ENCODE measurements at places on chromosomes 2 and 18.

DNA sequence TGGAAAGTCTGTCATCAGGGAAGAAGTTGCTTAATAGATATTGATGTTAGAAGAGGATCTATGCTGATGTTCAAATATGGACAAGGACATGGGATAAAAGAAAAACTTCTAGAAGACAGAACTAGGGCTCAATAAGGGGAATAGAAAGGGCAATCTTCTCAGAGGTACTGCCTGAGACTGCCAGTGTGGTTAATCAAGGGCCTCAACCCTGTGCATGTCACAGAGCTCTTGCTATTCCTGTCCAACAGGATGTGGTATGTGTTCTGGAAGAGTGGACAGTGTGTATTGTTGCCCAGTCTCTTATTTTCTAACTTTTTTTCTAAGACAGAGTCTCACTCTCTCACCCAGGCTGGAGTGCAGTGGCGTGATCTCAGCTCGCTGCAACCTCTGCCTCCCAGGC is 27.8 kb upstream of the RNF125 start:
- no peak for DNase-seq

- no peak for DNase-seq
Measured at GRCh38 chr18:70037431-70038061, 89.9 kb upstream of the CD226 start.

DNA sequence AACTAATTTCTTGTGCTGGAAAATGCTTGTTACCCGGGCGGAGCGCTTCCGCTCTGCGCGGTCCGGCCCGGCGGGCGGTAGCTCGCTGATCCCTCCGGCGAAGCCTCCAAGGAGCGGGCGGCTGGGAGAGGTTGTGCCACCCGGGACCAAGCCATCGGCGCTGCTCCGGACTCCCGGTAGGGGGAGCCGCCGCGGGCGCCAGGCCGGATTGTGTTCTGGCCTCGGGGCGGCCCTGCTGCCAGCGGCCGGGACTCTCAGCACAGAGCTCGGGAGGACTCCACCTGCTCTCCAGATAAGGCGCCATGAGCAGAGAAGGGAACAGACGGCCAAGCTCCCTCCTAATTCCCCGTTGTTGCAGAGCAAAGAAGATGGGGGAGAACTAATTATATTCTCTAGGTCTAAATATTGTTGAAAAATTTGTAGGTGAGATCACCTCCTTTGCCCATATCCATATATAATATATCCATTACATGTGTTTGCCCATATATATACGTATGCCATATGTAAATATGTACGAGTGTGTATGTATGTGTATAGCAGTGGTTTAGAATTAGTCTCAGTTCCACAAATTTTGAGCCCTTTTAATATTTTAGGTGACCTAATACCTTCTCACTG is 13.8 kb upstream of the SATB2 start:
- no peak for DNase-seq

- DNase-seq, result no peak
Measured at GRCh38 chr2:144099780-144100377, 420.0 kb downstream of the ZEB2 start.

- no peak for DNase-seq
Measured at GRCh38 chr2:40242315-40242714, 209.6 kb downstream of the SLC8A1 start.

GRCh38 chr18:48715711-48716361 is 177.0 kb downstream of the CTIF start:
- DNase-seq, result no peak

DNA sequence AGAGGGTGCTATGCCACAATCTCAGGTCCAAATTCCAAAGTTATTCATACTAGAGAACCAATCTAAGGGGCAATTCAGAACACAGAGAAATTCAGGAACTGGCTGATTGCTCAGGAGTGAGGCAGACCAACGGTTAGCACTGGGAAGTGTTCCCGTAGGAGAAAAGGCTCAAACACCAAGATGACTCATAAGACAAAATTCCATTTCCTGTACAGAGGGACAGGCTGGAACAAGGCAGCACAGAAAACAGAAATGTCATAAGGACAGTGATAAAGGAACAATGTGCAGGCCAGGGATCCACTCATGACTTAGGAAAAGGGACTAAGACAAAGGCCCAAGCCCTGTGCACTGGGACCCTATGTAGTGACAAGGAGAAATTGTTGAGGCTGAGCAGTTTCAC is 54.2 kb downstream of the PDE1A start:
- no peak for DNase-seq

DNA sequence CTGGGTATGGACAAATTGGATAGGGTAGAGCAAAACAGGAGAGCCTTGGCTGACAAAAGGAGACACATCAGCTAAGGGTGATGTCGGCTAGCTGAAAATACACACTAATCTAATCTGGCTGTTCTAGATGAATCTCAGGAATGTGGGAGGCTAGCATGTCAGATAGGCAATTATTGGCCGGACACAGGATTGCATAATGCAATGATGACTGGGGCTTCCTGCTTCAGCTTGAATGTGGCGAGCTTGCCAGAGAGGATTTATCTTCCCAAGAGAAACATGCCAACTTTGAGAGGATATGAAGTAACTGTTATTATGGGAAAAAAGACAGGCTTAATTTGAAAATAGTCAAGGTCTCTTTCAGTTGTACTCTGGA is 102.4 kb downstream of the TRIB2 start:
- no peak for DNase-seq

DNA sequence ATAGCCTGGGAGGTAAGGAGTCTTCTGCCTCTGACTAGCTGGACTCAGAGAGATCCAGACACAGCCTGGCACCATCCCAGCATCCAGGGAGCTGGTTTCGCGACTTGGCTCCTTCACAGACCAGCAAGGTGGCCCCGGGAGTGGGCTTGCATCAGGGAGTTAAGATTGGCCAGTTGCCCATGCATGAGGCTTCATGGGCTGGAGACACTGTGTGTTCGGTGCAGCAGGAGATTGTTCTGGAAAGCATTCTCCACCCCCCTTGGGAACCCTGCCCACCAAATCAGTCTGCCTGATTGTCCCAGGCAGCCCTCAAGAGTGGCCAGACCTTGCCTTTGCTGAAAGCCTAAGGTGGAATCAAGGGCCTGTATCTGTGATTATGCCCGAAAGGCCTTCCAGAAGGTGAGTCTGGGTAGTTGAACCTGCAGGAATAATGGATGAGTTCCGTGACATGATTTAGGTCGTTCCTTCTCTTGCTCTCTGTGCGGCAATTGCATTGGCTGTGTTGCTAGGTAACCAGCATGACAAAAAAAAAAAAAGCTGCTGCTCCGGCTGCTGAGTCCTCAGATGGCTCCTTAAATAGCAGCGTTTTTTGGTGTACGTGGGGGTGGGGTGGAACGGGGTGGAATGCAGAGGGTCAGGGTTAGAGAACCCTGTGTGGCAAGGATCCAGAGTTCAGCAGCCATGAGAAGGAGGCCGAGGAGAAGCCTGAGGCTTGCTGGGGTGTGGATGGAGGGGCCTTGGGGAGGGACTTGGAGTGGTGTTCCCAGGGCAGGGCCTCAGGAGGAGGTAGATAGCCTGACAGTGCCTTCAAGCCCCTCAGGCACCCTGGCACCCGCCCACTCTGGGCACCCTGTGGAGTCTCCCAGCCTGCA is 93.0 kb upstream of the MCFD2 start:
- no peak for DNase-seq

DNA sequence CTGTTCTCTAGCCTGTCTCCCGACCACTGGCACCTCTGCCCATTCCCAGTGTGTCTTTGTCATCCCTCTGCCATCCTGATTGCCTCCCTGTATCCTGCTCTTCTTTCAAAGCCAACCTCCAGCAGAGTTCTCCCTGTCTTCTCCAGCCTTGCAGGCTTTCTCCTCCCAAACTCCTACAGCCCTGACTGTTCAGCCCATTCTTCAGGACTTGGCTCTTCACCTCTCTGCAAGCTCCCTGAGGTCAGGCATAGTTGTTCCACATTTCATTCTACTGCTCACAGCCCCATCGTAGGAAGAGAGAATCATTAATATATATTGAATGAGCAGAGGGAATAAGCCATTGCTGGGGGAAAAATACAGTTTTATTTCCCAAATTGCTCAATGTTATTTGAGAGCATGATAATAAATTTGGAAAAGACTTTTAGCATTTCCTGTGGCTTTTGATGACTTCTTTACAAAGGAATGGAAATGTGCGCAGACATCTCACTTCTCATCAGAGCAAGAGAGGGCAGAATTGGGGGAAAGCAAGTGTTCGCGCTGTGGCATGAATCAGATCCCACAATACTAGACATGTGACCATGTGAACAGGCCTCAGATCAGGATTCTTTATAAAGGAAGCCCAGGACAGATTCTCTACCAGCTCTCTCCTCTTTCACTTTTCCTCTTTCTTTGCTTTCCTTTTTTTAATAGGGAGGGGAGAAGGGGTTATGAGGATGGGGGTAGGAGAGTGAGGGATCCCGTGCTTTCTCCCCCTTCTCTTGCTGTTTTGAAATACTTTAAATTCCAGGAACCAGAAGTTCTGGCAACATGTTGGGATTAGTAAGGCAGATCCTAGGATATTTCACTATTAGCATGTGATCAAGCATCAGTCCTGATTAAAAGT is 37.4 kb downstream of the EPAS1 start:
- DNase-seq, result no peak

- no peak for DNase-seq
Measured at GRCh38 chr18:54381640-54382039, 23.9 kb downstream of the C18orf54 start.

- no peak for DNase-seq
Measured at GRCh38 chr18:1308686-1309085, 404.0 kb downstream of the ADCYAP1 start.

DNA sequence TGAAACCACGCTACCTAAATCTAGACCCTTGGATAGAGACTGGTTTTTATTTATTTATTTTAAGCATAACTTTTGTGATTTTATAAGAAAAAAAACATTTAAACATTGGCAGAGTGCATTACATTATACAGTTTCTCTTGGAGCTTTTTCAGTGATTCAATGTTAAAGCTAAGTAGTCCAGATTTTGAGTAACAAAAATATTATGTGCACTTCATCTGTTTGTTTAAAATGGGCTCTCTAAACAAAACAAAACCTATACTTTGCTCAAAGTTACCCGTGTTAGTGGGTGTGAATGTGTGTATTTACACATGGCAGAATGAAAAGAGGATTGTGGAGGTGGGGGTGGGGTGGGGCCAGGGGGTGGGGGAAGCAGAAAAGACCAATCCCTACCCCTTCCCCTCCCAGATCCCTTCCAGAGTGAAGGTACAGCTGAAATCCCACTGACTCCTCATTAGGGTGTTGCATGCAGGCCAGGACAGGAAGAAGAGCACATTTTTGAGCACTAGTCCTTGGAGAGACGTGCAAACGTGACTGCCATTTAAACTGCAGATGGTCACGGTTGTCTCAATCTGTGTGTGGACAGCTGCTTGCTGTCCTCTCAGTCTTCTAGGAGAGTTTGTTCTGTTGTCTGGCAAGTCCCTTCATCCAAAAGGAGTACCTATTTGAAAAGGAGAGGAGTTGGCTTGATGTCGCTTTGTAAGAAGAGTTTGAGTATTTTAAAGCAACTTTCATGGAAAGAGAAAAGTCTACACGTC is 303.0 kb downstream of the ICOS start:
- no peak for DNase-seq

DNA sequence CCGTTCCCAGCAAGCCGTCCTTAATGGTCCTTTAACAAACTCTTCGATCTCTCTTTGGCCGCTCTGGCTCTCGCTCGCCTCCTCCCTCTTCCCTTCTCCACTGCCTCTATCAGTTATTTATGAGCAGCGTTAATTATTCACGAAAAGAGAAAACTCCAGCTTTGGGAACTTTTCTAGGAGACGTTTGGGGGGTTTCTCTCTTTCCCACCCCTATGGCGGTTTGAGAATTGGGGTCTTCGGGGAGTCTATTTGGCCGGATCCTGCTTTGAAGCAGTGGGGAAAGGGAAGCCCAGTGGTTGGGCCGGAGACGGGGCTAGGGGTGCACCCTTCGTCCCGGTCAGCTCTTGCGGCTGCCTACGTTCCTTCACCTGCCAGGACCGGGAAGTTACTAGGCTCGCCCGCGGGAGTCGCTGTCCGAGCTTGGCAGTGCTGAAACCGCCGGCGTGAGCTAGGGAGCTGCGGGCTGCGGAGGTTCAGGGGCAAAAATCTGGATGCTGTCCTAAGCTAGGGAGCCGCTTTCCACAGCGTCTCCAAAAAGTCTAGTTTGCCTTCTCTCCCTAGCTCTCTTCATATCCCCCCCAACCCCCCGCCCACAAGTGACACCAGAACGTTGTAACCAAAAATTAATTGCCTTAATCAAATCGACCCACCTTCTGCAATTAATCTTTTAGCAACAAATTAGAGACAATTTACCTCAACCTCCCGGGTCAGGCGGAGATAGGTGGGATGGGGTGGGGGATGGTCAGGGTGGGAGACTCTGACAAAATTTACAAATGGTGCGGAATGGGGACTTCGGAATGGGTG is 8.9 kb upstream of the SKOR2 start:
- no peak for DNase-seq

- DNase-seq, result no peak
Measured at GRCh38 chr2:189631849-189632248, 29.4 kb upstream of the ASNSD1 start.

DNA sequence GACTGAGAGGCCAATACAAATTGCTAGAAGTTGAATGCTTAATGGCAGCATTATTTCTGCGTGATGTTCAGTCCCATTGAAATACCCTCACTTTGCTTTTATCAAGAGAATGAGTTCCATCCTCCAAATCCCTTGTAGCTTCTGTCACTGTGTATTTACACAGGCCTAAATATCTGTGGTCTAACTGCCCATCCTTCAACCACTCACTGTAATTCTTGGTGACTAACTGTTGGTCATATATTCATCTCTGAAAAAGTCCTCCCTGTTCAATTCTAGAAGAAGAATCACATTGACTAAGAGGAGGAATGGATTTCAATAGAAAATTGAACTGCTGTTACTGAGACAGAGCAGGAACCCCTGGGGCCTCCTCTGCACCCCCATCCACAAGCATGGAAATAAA is 74.2 kb upstream of the L3MBTL4 start:
- no peak for DNase-seq

DNA sequence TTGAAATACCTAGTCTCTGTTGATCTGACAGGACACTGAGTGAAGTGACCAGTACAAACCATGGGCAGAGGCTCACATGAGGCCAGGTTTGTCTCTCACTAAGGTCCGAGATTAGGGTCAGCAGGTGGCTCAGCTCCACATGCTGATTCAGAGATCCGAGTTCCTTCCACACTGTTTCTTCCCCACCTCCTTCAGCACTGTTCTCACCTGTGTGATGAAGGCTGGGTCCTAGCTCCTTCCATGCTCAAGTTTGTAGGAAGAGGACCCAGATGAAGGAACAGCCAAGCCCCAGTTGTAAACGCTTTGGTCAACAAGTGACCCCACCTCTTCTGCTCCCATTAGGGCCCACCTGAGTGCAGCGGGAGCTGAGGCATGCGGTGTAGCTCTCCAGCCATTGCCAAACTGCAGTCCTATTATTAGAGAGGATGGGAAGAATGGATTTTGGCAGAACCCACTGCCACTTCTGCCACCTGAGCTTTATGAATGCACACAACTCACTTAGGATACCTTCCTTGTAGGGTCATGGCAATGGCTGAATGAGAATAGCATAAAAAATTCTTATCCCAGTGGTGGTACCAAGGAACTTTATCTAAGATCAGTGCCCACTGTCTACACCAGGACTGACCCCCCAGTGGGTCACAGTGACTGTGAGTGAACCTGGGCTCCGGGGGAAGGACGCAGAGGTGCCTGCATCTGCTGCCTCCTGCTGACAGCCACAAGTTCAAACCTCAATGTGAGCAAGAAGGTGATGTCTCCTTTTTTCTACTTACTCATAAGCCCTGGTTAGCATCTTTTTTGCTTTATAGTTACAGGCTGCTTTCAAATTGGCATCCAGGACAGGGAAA is 324.8 kb upstream of the HS6ST1 start:
- DNase-seq, result no peak

- no peak for DNase-seq
Measured at GRCh38 chr2:232342635-232343565, 35.7 kb upstream of the ALPP start.

GRCh38 chr18:70181015-70181414 is 24.5 kb downstream of the RTTN start:
- DNase-seq, result no peak
